GM23248 (cell line): ENCODE measurements at places on chromosomes 16 and 17. TPM values are rescaled to one million over a fixed set of nuclear protein-coding genes. Genes with fewer than 3 reads are reported as not detected.
A peak's percentile ranks its signal among the peaks of the same experiment; 100 is the strongest.

KRTAP9-8 gene
- not detected in 2 replicates for total RNA-seq

CCL22 gene
- not detected in 2 replicates for total RNA-seq

DNA sequence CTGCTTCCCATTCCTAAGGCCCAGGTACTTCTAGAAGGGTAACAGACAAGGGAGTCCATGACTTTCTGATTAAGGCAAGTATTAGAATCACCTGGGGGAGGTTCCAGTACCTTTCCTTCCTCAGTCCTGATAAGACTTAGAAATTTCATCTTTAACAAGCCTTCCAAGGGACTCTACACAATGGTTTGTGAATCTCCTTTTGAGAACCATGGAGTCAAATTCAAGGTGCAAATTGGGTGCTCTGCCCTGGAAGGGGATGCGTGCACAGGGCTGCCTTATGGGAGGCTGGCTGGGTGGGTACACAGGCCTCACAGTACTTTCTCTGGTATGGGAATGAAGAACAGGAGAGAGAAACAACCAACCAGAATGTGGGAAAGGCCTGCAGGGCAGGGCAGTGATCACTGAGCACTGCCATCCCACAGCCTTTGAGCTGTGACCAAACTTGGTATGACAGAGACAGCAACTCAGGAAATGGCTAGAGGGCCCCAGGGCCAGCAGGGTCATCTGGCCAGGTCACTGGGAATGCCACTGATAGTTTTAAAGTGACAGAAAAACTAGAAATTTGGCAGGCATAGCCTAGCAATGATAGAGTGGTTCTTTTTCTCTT, 3.6 kb upstream of the TMIGD1 start:
- DNase-seq = no peak

GRCh38 chr16:22312897-22313781, 15.9 kb downstream of the POLR3E start:
- no peak for DNase-seq

MMD gene
- 6.6 and 8.3 TPM in 2 replicates for total RNA-seq

GRCh38 chr16:87391324-87391949, 699 bp upstream of the MAP1LC3B start:
- DNase-seq = peak; percentile 65

GRCh38 chr17:41523787-41524186, 4.3 kb downstream of the KRT19 start:
- no peak for DNase-seq
